ENCODE measurements at places on chromosomes 16 and 17.

GRCh38 chr17:68509141-68510057 is 2.8 kb upstream of the PRKAR1A start:
- DNase-seq: no peak

GRCh38 chr16:88358023-88358420 is 24.7 kb upstream of the ZNF469 start:
- no peak for DNase-seq

GRCh38 chr16:13997526-13997925 is 73.6 kb upstream of the MRTFB start:
- no peak for DNase-seq

- DNase-seq: no peak
These were observed 697 bp upstream of the SHISA9 start for GRCh38 chr16:12900599-12901203.

DNA sequence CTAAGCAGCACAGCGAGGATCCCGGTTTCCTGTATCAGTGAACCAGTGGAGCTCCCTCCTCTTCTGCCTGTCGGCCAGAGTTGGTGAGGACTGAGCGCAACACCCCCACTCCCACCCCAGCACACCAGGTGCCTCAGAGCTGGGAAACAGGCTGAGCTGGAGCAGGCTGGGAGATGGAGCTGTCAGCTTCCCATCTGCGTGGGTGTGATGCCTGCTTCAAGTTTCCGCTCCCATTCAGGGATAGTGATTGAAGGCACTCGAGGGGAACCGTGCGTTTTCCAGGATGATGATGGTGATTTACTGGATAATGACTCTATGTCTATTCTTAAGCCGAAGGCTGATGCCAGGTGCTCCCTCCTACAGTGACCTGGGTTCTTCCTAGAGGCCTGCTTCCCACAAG is 144.5 kb downstream of the TMEM132E start:
- DNase-seq: no peak

Data from T-helper 2 cell (primary cell).